ENCODE measurements at places on chromosomes 3 and 15.

- no peak for DNase-seq
Observed at GRCh38 chr3:186642014-186642413, 1.8 kb downstream of the FETUB start.

DNA sequence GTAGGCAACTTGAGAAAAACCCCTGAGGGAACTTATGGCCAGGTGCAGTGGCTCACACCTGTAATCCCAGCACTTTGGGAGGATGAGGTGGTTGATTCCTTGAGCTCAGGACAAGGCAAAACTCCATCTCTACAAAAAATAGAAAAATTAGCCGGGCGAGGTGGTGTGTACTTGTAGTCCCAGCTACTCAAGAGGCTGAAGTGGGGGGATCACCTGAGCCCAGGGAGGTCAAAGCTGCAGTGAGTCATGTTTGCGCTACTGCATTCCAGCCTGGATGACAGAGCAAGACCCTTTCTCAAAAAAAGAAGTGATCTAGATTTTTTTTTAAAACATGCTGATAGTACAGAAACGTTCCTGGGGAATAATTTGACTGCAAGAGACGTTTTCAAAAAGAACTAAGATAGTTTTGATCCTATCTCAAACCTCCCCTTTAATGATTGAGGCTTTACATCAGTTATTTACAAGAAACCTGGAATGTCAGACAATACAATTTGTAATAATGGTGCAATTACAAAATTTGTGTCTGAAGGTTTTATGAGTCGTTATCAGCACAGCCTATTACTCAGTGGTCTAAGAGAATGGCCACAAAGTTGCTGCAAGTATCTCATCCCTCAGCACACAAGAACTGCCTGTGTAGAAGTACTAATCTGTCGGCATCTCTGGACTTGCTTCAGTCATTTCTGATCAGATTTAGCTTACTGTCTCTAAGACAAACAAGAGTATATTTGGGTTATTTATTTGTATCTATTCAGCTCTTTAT lies 32.2 kb upstream of the KLHL25 start:
- DNase-seq, result no peak

DNA sequence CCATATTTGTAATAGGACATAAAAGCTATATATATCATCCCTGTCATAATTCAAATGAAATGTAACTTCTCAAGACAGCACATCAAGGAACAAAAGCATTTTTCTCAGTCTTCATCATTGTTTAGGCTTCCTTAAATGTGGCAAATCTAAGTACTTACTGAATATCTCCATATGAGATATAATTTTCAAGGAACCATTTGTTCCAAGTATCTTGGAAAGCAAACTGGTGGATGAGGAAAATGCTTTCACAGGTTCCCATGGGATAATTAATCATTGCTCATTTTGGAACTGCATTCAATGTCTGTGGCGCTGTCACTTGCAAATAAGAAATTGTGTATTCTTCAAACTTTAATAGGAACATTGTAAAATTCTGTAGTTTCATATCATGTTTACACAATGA lies 52.6 kb upstream of the ZNF385D start:
- no peak for DNase-seq

- DNase-seq, result no peak
Observed at GRCh38 chr3:90092994-90093393, 985.6 kb downstream of the EPHA3 start.

DNA sequence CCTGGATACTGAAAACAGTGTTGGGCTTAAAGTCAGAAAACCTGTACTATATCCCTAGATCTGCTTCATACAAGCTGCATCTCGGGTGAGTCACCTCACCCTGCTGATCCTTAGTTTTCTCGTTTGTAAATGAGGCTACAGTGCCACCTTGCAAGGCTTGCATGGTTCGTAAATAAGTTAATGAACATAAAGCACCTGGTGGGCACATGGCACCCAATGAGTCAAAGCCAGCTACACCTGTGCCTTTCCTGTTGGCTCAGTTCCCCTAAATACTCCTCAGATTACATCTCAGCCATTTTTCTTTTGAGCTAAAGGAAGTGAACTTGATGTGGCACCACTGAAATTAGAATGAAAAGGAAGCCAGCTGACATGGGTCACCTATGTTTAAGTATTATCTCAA lies 26.5 kb downstream of the RTP1 start:
- DNase-seq, result no peak

DNA sequence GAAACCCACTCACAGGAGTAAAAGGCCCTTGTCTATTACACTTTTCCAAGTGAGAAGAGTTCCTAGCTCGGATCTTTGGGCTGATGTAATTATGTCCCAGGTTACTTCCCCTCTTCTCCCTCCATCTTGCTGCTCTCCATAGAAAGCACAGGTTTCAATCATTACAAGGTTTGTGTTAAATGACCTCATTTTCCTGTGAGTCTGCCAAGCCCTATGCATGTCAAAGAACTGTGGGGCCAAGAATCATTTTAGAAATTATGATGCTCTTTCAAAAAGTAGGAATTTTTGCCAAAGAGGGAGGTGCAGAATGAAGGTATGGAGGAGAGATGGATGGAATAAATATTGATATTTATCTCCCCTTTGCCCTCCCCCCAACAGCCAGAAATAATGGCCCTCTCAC lies 129.3 kb upstream of the TPM1 start:
- no peak for DNase-seq

Data from HAP-1 (cell line).